Activated naive CD4-positive, alpha-beta T cell treated with anti-CD3 and anti-CD28 coated beads, Interleukin-2, amount 50 U/mL, for 16 hours (primary cell): ENCODE measurements at places on chromosomes 2 and 18.

DNA sequence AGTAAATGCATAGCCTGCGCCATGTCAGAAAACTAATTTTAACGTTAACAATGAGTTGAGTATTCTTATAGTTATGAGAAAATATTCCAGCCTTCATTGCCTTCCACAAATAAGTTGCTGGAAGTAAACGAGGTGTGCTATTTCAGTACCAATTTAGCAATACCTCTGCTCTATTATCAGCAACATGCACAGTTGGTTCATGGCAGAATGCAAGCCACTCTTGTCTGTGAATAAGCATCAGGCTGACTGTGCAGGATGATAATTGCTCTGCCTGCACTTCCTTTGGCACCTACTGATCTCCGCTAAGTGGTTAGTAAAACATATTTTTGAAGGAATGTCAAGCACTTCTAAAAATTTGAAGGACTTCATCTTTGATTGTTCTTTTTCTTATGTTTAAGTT lies 261.9 kb upstream of the SIX3 start:
- no peak for DNase-seq

GRCh38 chr2:118845005-118845521 lies 2.4 kb downstream of the EN1 start:
- DNase-seq, result no peak

GRCh38 chr2:171574149-171574795 lies 52.0 kb downstream of the CYBRD1 start:
- peak; percentile 83 for DNase-seq

- no peak for DNase-seq
Measured at GRCh38 chr2:1816414-1816911, 72.1 kb upstream of the PXDN start.

DNA sequence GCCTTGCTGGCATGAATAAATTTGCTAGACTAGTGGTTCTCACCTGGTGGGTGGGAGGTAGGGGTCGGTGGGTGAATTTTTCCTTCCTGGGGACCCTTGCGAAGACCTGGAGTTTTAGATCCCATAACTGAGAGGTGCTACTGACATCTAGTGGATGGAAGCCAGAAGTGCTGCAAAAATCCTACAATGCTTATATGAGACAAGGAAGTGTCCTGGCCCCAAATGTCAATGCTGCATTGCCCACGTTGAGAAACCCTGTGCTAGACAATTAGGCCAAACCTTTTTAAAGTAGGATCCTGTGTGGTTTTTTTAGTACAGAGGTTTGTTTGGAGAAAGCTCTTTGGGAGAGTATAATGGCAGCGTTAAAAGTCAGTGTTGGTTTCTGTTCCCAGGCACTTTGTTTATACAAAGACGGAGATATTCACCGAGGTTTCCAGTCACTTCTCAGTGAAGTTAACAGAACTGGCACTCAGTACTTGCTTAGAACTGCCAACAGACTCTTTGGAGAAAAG lies 9.6 kb downstream of the SERPINB8 start:
- peak; percentile 24 for DNase-seq
